ENCODE measurements at places on chromosomes 1 and 21.

- DNase-seq: no peak
These were observed 25.3 kb downstream of the KNCN start for GRCh38 chr1:46526013-46526690.

- DNase-seq: no peak
These were observed 78.4 kb downstream of the AK5 start for GRCh38 chr1:77360256-77360655.

DNA sequence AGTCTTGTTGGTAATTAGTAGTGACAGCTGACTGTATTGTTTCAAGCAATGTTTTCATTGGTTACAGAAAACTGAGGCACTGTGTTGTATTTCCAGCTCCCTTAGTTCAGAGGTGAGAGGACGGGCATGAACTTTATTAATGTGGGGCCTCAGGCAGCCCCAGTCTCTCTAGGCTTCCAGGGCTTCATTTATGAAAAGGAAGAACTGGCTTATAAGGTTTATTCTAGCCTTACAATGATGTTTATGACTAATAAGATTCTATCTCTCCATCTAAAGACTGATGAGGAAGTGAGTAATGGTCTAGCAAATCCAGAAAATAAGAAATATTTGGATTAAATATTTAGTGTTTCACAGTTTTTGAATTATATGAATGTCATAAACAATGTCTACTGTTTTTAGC is 41.5 kb downstream of the CBS start:
- DNase-seq: no peak

GRCh38 chr1:177185209-177185608 is 14.5 kb downstream of the BRINP2 start:
- no peak for DNase-seq

DNA sequence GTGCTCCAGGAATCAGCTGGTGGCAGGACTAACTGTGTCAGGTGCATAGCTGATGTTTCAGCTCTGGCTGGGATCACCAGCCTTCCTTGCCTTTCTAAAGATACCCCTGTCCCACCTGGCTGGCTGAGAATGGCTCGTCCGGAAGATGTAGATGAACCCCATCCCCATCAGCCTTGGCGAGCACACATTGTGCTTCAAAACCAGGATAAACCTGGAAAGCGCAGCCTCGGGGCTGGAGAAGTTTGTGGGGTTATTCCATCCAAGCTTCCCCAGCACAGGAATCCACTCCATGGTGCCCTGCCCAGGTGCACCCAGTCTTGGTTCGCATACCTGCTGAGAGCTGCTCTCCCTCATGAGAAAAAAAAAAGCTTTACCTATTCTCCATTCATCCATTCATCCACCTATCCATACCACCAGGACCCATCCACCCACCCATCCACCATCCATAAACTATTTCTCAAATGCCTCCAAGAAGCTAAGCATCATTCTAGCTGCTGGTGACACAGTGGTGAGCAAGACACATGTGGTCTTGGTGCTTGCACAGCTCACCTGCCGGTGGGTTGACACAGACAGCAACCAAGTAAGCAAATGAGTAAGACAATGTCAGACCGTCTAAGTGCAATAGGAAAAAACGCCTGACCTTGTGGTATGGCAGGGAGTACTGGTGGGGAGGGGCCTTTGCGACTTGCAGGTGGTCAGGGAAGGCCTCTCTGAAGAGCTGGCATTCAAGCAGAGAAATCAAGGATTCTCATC is 94.0 kb downstream of the DMRTB1 start:
- DNase-seq: no peak

DNA sequence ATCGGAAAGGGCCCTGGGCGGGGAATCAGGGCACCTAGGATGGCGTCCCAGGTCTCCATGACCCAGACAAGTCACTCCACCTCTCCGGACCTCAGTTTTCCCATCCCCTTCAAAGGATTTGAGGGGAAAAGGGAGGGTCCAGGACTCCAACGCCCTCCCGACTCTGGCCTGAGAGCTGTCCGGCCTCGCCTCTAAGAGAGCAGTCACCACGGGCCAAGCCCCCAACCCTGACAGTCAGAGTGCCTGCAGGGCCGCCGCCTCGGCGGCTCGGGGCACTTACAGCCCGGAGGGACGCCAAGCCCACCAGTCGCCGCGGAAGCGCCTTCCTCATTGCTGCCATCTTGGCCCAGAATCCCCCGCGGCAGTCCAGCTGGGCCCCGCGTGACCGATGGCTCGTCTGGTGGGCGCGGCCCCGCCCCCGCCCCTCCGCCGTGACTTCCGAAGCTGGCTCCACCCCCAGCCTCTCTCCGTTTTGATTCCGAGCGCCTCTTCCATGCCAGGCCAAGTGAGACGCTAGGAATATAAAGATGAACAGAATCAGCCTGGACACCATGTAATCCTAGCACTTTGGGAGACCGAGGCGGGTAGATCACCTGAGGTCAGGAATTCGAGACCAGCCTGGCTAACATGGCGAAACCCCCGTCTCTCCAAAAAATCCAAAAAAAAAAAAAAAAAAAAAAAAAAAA is at the start of gene HMGCL:
TSS of gene HMGCL (minus strand) at position 354 of the 686 bp plus-strand sequence. CDS start at position 340, 14 bp downstream.
- peak; percentile 73 for DNase-seq

- DNase-seq: no peak
These were observed 17.1 kb upstream of the KLHDC8A start for GRCh38 chr1:205373798-205374175.

DNA sequence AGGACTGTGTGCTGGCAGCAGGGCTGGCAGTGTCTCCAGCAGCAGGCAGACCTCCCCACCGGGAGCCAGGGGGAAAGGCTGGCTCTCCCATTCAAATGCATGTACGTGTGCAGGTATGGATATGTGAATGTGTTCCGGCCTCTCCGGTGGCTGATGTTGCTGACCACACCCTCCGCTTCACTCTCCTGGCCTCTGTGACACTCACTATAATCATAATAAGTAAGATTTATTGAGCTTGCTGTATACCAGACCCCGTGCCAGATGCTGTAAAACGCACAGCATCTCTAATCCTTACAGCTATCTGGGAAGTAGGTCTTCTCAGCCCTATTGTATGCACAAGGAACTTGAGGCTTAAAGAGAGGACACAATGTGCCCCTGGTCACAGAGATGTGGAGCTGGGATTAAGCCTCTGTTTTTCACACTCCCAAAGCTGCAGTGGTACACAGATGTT is 20.5 kb upstream of the ARTN start:
- no peak for DNase-seq

- DNase-seq: no peak
These were observed 51.5 kb upstream of the SLC22A15 start for GRCh38 chr1:115924770-115925169.

- DNase-seq: peak; percentile 11
These were observed at the start of gene B4GALT2 for GRCh38 chr1:43978551-43979260. TSS of gene B4GALT2 (plus strand) at chr1:43979210. CDS start at chr1:43981161, 1,951 bp downstream.

- no peak for DNase-seq
These were observed 6.9 kb upstream of the IL22RA1 start for GRCh38 chr1:24149866-24150233.

DNA sequence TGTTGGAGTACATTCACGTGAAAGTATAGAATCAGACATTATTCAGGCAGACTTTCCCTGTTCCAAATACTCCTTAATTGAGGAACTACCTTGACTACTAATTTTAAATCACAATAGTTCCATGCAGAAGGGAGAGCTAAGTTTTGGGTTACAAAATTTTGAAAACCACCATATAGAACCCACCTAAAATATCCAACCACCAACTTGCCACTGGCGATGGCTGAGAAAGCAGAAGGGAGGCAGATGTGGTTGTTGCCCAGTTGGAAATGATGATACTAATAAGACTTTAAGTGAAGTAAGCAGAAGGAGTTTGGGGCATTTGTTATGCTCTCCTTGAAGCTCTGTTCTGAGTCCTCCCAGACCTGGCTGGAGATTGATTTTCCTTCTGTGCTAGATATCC is 190.7 kb downstream of the HLX start:
- DNase-seq: no peak

DNA sequence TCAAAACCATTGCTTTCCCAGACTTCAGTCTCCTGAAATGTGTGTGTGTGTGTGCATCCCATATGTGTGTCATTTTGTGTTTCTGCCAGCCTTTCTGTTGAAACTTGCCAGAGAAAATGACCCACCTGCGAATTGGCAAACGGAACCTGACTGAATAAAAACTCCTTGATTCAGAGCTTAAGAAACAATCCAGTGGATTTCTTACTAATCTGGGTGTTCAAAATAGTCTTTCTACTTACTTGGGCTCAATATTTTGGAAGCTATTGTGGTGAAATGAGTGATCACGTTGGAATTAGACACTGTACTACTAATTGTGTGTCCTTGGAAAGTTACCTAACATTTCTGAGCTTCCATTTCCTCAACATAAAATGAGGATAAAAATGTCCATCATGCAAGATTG is 138.9 kb upstream of the ERG start:
- DNase-seq: no peak

DNA sequence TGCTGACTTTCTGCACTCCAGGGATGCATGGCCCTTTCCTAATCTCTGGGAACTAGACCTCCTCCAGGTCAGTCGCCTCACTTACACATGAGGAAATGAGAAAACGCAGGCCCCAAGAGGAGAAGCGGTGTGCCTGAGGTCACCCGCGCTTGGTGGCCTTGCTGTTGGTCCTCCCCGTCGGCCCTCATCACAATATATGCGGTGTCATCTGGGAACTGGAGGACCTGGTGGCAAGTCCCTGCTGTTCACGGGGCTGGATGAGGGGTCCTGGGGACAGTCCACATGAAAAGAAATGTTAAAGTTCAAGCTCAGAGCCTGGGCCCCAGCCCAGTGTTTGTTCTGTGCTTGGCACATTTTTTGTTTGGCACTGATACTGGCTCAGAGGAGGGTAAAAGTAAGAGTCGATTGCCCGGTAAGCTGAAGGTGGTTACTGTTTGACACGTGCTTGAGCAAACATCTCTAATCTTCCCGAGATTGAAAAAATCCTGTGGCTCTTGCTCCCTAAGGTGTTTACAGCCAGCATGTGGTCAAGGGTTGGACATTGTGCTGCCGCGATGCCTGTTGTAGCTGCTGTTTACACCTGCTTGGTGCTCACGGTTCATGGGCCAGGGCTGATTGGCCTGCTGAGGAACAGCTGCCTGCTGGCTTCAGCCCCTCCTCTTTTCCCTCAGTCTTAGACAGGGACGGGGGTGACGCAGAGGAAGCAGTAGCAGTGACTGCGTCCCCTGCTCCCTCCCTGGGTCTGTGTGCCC is 5.2 kb downstream of the COQ8A start:
- DNase-seq: no peak

DNA sequence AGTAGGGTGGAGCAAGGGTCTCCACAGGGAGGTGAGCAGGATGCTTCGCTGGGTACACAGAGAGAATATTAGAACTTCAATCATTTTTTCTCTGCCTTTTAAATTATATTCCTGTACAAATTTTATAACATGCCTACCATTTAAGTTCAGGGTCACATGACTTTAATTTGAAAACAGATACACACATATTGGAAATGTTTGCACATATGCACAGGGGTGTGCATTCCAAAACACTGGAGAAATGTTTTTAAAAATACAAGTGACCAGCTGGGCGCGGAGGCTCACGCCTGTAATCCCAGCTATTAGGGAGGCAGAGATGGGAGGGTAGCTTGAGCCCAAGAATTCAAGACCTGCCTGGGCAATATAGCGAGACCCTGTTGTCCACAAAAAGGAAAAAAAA is 39.7 kb downstream of the NIPAL3 start:
- no peak for DNase-seq

DNA sequence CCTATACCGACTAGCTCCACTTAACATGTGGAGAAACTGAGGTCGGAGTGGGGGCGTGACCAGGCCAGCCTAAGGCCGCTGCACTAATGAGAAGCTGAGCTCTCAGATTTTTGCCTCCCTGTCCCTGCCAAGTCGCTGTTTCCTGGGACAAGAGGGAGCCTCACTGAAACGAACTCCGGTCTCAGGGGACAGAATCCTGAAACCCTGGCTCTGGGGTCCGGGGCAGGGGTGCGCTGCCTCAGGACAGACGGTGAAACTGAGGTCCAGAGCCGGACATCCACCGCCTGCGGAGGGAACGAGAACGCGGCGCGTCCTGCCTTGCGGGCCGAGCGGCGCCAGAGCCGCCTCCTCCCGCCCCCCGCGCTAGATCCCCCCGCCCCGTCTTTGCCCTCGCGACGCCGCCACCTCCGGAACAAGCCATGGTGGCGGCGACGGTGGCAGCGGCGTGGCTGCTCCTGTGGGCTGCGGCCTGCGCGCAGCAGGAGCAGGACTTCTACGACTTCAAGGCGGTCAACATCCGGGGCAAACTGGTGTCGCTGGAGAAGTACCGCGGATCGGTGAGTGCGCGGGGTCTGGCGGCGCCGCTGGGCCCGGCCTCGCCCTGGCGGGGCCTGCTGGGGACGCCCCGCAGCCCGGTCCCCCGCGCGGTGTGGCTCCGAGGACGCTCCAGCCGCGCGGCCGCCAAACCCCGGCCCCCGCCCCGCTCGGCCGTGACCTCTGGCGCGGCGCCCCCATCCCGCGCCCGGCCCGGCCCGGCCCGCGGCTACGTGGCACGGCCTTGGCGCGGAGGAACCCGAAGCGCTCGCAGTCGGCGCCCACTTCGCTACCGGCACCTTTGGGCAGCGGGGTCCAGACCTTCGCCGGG is at the start of gene GPX7:
TSS of gene GPX7 (plus strand) at position 381 of the 865 bp plus-strand sequence. CDS start at position 420, 39 bp downstream.
- peak; percentile 35 for DNase-seq

DNA sequence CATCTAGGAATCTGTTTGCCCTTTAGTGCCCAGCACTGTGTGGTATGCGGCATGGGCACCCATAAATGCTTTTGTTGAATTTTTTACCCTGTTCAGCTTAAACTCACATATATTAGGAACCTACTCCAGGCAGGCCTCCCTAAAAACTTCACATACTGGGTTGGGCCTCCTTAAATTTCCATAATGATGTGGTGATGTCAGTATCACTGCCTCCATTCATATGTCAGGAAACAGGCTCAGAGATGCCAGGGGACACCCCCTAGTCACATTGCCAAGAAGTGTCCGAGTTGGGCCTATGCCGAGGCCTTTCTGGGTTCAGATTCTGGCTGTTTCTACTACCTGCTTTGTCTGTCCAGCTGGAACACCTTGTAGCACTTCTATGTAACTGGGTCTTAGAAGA is 55.7 kb upstream of the RUNX3 start:
- DNase-seq: no peak

- DNase-seq: no peak
These were observed 283.5 kb upstream of the SGIP1 start for GRCh38 chr1:66250478-66250877.

GRCh38 chr1:100440075-100440809 is 87.9 kb downstream of the CDC14A start:
- peak; percentile 26 for DNase-seq

- DNase-seq: no peak
These were observed 31.5 kb downstream of the C1orf198 start for GRCh38 chr1:230836793-230837192.

DNA sequence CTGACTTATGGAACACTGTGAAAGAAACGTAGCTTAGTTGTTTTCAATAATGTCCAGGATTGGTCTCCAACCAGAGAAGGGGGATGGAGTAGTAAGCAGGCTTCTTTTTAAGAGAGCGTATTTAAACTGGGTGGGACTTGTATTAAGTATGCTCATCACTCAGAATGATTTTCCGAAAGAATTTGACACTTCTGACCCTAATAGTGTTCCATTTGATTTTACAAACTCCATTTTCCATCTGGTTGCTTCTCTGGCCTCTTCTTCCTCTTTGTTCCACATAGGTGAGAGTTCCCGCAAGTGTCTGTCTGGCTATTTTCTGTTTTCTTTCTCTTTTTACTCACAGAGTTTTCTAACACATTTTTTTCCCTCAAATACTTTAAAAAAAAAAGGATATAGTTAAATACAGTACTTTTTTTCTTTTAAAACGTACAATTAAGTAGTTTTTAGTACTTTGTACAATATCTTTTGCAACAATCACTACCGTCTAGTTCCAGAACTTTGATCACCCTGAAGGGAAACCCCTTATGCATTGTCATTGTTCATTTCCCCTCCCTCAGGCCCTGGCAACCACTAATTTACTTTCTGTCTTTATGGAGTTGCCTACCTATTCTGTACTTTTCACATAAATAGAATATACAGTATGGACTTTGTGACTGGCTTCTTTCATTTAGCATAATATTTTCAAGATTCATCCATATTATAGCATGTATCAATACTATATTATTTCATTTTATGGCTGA is 67.0 kb downstream of the RASAL2 start:
- no peak for DNase-seq
